ENCODE measurements at places on chromosomes 5 and 9.

GRCh38 chr5:10601246-10602030 lies 37.6 kb downstream of the ANKRD33B start:
- DNase-seq, result no peak

- no peak for DNase-seq
Measured at GRCh38 chr9:135885100-135885853, 22.1 kb downstream of the CAMSAP1 start.

DNA sequence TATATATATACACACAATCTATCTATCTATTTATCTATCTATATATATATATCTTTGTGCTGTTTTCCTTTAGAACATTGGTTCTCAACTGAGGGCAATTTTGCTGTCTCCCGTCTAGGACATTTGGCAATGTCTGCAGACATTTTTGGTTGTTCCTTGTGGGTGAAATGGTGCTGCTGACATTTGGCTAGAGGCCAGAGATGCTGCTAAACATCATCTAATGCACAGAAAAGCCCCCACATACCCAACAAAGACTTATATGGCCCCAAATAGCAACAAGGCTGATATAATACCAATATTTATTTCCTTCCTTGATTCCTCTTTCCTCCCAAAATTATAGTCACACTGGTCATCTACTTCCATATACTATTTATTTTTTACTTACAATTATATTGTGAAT lies 197.5 kb downstream of the TRPM3 start:
- DNase-seq, result no peak

- no peak for DNase-seq
Measured at GRCh38 chr9:83649515-83649914, 26.6 kb downstream of the IDNK start.

- DNase-seq, result no peak
Measured at GRCh38 chr5:154834053-154834452, 16.4 kb downstream of the FAXDC2 start.

GRCh38 chr9:85030316-85030715 lies 360.8 kb downstream of the NTRK2 start:
- no peak for DNase-seq

DNA sequence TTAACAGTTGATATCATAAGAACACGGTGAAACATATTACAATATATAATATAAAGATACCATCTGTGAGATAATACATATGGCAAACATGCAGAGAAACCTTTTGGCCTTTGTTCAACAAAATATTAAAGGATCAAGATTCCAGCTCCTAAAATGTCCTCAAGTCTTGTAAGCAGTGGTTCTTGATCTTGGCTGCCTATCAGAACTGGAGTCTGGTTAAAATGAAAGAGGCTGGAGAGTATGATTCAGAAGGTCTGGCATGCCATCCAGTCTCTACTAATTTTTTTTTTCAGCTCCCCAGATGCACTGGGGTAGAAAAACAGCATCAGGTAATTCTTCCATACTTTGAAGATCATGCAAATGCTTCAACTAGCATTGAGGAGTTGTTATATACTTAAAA lies 83.2 kb downstream of the TNC start:
- no peak for DNase-seq

DNA sequence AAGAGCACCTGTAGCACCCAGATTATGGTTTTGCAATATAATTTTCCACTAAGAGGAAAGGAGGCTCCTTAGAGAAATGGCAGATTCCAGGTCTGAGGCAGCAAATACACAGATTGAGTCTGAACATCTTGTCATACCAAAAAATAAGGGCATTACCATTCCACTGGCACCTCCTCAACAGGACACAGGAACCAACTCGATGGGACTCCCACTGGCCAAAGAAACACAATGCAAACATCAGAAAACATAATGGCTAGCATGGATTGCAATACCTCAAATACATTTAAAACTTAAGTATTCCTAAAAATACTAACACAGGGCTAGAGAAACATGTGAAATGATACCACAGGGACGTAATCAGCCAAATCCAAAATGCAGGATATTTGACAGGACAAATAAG lies 12.4 kb upstream of the RANBP17 start:
- no peak for DNase-seq

- DNase-seq, result no peak
Measured at GRCh38 chr5:175444060-175444904, at the start of gene DRD1. Gene DRD1, minus strand, starts transcription at chr5:175444182. Its CDS starts 1,083 bp downstream, at chr5:175443099.

- no peak for DNase-seq
Measured at GRCh38 chr9:137404961-137405567, 17.9 kb downstream of the EXD3 start.

DNA sequence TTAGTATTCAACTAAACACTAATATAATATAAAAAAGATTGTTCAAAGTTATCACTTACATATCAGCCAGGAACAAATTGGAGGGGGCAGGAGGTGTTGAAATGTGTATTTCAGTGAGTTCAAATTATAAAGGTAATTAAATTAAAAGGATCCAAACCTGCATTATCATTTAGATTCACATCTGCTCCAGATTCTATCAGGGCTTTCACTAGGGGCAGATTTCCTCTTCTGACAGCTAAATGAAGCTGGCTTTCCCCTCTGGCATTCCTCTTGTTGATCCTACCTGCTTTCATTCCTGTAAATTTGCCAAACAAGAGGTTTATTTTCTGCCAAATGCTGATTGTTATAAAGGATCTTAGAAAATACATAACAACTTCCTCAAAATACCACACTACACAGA lies 86.3 kb upstream of the GCNT4 start:
- DNase-seq, result no peak

DNA sequence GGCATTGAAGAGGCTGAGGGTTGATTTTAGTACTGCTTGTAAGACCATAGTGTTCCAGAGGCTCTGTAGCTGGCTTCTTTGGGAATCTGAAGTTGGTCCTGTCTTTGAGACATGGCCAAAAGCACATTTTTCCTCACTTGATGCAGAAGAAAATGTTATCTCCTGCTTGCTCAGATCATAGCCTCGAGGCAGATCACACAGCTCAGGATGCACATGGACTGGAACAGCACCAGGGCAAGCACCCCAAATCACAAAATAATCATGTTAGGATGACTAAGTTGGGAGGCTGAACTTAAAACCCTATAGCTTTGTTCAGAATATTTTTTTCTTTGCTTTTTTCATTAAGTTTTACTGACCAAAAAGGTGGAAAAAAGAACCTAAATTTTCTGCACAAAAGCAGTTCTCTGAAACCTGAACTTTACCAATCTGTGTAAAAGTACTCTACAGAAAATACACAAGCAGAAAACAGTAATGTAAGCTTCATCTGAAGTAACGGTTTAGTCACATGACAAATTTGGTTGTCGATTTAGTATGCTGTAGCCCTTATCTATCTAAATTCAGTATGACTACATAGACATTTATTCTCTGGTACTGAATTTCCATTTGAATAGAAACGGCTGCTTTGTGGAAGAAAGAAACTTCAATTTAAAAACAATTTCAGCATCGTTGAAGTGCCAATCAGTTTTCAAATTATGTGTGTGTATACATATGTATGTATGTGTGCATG lies 3.4 kb downstream of the KLHL9 start:
- DNase-seq, result no peak

DNA sequence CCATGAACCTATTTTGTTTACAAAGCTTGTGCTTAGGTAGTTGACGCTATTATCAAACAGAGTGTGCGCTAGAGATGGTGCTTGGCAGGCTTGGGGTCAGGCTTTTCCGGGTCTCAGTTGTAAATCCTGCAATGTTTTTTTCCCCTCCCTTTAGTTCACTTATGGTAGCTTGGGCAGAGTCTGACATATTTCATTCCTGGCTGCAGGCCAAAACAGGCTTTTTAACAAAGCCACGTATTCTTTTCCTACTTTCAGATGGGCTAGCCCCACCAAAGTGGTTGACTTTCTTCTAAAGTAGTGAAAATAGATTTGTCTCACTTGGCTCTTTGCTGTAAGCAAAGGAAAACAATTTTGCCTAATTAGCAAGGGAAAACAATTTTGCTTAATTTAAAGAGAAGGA lies 58.0 kb upstream of the FBN2 start:
- no peak for DNase-seq

DNA sequence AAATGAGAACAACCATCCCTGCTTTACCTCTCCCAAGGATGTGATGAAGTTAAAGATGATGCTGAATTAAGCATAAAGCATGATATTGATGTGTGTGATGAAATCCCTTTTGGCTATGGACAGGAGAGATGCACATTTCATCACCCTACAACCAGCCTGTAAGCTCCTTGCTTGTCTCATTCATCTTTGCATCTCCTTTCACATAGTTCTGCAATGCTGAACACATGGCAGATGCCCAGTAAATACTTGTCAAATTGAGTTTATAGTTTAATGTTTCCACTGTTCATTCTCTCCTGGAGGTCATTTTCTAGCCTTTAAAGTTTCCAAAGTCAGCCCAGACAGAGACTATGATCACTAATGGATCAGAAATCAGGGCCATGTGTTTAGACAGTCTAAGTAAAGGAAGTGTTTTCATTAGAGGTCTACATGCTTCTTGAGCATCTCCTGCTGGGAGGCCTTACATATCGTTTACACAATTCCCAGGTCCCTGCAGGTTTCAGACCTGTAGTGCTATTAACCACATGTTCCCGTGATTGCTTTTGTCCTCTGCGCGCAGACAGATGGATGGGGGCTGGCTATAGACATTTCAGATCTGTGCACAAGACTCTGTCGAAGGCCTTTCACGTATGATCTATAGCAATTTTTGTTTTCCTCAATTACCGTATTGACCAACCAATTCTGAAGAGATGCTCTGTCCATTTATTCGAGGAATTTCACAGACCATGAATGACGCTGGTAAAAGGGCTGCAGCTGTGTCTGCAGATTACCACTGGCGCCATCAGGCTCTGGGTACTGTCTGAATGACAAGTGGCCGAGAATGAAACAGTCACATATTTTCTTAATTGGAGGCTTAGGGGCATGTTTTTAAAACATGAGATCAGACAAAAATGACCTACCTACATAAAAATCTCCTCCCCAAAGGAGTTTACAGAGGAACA lies 49.0 kb upstream of the CKMT2 start:
- no peak for DNase-seq

GRCh38 chr5:153901449-153901848 lies 137.3 kb downstream of the FAM114A2 start:
- DNase-seq, result no peak

DNA sequence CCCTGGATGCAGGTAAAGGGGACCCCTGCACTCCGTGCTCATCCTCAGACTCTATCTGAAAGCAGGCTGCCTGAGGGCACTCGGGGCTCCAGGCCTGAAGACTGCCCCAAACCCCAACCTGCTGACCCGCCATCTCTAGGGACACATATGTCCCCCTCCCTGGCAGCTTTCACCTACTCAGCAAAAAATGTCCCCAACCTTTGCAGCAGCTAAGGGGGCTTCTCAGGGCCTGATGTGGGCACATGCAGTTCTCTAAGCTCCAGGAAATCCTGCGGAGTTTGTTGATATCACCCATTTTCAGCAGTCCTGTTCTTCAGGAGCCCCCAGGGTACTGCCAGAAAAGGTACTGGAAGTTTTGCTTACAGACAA lies 2.2 kb upstream of the DPH7 start:
- DNase-seq, result no peak

- DNase-seq, result no peak
Measured at GRCh38 chr9:127925959-127926905, 4.3 kb downstream of the PIP5KL1 start.

DNA sequence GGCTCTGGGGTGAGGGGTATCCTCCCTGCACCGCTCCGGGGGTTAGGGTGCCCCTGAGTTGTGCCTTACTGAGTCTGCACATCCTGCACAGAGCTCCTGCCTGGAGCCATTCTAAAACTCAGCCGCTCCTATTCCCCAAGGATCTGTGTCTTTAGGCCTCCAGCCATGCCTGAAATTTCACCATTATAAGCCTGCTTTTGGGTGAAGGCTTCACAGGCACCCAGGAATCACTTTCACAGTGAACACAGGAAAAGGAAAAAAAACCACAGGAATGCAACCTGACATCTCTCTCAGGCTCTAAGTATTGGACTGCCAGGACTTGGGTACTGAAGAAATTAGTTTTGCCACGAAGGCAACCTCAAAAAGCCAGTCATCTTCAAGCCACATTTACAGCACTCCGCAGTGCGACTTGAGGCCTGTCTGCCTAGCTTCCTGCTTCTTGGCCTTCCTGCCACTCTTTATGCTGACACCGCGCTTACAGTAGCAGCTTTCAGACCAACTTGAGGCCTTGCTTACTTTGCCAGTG lies 30.9 kb downstream of the GALNT10 start:
- peak; percentile 39 for DNase-seq

GRCh38 chr9:16217943-16218701 lies 652.3 kb downstream of the BNC2 start:
- no peak for DNase-seq

- DNase-seq, result no peak
Measured at GRCh38 chr5:178323961-178324360, 91.4 kb upstream of the PHYKPL start.

DNA sequence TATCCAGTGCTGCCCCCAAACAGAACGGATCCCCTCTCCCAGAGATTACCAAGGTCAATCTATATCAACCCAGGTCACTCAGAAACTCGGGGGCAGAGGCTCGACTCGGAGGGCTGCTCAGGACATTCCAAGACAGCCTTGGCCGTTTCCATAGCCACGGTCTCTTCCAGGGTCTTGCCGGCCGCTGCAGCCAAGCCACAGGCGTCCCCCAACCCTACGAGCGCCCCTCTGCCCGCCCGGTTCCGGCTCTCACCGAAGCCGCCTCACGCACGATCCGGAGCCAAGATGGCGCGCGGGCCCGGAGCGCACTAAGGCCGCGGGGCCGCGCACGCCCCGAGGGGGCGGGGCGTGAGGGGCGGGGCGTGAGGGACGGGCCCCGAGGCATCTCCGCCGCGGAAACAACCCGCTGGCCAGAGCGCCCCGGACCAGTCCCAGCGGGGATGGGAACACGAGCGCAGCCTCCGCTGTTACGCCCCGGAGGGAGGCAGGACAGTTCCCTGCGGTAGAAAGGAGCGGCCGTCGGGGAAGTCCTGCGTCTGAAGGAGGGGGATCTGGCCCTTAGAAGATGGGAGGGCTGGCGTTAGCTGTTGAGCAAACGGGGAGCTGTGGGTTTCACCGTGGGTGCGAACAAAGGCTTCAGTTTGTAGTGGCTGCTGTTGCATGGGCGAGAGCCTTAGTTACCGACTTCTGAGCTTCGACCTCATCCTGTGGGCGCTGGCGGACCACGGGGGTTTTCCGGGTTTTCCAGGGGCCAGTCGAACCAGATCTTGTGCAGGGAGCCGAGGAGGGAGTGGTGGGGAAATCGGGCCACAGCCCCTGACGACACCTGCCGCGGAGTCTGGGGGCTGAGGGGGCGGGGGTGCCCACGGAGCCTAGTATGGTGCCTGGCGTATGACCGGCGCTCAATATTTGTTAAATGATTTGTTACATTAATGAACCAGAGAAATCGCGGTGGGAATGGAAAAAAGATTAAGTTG lies at the start of gene RPP25L:
Gene RPP25L (minus strand): TSS at position 287 of the 977 bp plus-strand sequence. CDS start 801 bp downstream, outside the sequence.
- DNase-seq, result peak; percentile 54

GRCh38 chr5:143434261-143435209 lies 31.0 kb upstream of the NR3C1 start:
- DNase-seq, result no peak

All from GF-D8 (cell line).